ENCODE measurements at places on chromosomes 1 and 21. TPM values are rescaled to one million over a fixed set of nuclear protein-coding genes. Genes with fewer than 3 reads are reported as not detected.

ZNF648 gene
- not detected for total RNA-seq

CR1L gene
- total RNA-seq = not detected

A3GALT2 gene
- total RNA-seq = not detected

MRPL9 gene
- 73.1 TPM for total RNA-seq

BTBD8 gene
- total RNA-seq = 6.7 TPM

PDE4B gene
- 13.7 TPM for total RNA-seq

KLHDC8A gene
- not detected for total RNA-seq

SERPINC1 gene
- 0.17 TPM for total RNA-seq

IFI44 gene
- 31.1 TPM for total RNA-seq

MFSD2A gene
- total RNA-seq = 0.58 TPM

PCSK9 gene
- 0.50 TPM for total RNA-seq

GPR161 gene
- total RNA-seq = 26.8 TPM

ARHGEF10L gene
- 17.2 TPM for total RNA-seq

FNBP1L gene
- 6.3 TPM for total RNA-seq

NOTCH2NLA gene
- total RNA-seq = 63.3 TPM

ILDR2 gene
- total RNA-seq = under 0.01 TPM

PLD5 gene
- 0.15 TPM for total RNA-seq

FAM78B gene
- total RNA-seq = 0.29 TPM

C1orf174 gene
- 28.1 TPM for total RNA-seq

SLC6A17 gene
- 0.33 TPM for total RNA-seq

CELF3 gene
- total RNA-seq = not detected

NES gene
- 110 TPM for total RNA-seq

MTHFR gene
- 75.1 TPM for total RNA-seq

DPYD gene
- total RNA-seq = 116 TPM

HSF2BP gene
- total RNA-seq = 1.6 TPM

KCNE1 gene
- total RNA-seq = 0.29 TPM

FAM43B gene
- total RNA-seq = 0.33 TPM

TMCO4 gene
- 27.5 TPM for total RNA-seq

SOX13 gene
- 3.8 TPM for total RNA-seq

CRYAA gene
- not detected for total RNA-seq

LYPD8 gene
- not detected for total RNA-seq

OR2AK2 gene
- not detected for total RNA-seq
